ENCODE measurements at places on chromosomes 4 and X.

DNA sequence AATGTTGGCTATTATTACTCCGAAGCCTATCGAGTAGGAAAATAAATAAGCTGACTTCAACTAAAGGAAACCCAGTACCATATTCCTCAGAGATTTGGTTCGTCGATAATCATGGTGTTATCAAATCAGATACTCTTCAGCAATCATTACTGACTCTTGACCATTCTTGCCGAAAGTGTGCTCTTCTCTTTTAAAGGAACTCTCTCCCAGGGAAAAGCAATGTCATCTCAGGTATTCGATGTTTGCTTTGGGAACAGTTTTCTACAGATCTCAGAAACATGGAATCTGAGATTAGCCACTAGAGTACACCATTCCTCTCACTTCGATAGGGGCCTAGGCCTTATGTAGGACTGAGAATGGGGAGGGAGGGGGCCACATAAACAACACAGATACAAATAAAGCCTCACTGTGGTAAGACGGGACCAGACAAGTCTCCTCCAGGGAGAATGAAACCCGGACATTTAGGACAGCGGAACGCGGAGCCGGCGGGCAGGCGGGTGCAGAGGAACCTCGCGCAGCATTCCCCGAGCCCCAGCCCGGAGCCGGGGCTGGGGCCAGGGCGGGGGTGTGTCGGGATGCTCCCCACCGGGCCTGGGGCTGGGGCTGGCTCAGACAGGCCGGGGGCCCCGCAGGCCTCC, 581 bp downstream of the DNAJB14 start:
- peak; percentile 68 for DNase-seq

GRCh38 chrX:21004835-21005234, 369.4 kb upstream of the CNKSR2 start:
- DNase-seq: no peak

DNA sequence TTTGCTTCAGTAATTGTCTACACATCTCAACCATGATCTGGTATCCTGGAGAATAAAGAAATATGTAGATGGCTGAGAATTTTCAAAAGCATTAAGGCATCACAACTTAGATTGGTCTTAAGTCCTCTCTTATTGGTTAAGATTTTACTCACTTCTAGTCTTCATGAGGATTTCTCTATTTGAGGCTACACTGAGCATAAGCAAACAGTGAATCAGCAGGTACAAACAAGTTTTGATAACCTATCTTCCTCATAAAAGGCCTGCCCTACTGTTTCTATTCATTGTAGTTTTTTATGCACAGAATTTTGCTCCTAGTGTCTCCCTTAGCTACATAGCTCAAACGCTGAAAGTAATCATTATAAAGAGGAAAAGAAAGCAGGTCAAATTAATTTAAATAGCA, 460.7 kb upstream of the RPS6KA3 start:
- DNase-seq: no peak

DNA sequence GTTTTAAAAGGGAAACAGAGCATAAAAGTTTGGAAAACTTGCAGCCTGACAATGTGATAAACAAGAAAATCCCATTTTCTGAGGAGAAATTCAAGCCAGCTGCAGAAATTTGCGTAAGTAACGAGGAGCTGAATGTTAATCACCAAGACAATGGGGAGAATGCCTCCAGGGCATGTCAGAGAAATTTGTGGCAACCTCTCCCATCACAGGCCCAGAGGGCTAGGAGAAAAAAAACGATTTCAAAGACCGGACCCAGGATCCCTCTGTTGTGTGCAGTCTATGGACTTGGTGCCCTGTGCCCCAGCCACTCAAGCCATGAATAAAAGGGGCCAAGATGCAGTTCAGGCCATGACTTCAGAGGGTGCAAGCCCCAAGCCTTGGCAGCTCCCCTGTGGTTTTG, 355.4 kb upstream of the NDST3 start:
- DNase-seq: no peak

- no peak for DNase-seq
Observed at GRCh38 chr4:94947681-94948108, 189.9 kb downstream of the BMPR1B start.

DNA sequence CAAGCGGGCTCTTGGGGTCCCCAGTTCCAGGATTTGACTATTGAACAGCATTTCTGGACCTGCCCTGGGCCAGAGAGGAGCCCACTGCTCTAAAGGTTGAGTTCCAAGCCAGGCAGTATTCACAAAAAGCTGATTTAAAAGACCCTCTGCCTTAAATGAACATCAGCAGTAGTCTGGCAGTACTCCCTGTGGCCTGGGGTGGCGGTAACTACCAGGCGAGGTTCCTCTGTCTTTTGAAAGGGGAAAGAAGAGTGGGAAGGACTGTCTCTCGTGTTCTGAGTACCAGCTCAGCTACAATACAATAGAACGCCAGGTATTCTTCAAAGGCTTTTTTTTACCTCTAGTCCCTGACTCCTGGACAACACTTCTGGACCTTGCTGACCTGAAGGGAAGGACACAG, 456.4 kb upstream of the TEX13C start:
- DNase-seq: no peak

DNA sequence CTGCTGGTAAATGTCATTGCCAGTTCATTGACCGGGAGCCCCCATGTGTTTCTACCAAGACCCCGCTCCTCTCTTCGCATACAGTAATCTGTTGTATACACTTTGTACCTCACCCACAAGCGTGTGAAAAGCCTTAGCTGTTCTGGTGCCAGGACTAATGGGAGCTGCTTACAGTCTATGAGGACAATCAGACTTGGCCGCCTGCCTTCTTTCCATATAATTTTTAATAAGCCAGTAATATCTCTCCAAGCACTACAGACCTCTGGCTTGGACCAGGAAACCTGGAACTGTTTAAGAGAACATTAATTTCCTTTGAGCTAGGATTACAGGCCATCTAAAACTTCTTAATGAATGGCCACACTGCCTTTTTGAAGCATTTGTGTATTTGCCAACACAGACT, 149.7 kb upstream of the MSX1 start:
- DNase-seq: no peak

DNA sequence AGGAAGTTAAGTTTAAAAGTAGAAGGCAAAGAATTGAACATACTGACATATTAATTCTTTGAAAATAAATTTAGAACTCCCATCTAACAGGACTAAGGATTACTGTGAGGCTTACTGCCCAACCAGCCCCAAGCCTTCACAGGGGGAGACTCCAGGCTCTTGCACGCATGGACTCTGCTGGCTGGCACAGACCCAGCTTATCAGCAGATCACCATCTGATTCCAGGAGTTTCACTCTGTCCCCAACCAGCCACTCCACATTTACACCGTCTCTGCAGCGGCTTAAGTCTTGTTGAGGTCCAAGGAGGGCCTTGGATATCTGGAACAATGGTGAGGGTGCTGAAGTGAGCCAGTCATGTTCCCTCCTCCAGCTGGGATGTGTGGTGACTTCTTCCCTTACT, 16.4 kb upstream of the OTUD4 start:
- DNase-seq: no peak

- DNase-seq: no peak
Observed at GRCh38 chr4:158428242-158428641, 93.4 kb upstream of the RXFP1 start.

GRCh38 chr4:30763321-30763727, 43.2 kb downstream of the PCDH7 start:
- no peak for DNase-seq

DNA sequence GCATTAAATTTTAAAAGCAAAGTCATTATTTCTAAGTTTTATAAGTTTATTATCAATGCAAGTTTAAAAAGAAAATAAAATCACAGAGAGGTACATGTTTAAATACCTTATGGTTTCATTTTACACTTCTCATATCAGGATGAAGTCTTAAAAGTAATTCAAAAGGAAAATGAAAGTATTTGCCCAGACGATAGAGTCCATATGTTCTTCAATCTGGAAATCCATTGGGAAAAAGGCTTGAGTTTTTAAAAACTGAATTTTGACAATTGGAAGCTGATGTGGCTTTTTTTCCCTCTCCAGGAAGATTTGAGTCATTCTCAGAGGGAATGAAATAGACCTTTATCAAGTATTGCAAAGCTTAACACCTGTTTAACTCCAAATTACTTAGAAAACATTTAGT, 37.1 kb downstream of the MAB21L2 start:
- no peak for DNase-seq

- peak; percentile 14 for DNase-seq
Observed at GRCh38 chr4:98784947-98785706, 126.7 kb upstream of the TSPAN5 start.

GRCh38 chr4:139738846-139739613, 73.4 kb downstream of the MGST2 start:
- no peak for DNase-seq

DNA sequence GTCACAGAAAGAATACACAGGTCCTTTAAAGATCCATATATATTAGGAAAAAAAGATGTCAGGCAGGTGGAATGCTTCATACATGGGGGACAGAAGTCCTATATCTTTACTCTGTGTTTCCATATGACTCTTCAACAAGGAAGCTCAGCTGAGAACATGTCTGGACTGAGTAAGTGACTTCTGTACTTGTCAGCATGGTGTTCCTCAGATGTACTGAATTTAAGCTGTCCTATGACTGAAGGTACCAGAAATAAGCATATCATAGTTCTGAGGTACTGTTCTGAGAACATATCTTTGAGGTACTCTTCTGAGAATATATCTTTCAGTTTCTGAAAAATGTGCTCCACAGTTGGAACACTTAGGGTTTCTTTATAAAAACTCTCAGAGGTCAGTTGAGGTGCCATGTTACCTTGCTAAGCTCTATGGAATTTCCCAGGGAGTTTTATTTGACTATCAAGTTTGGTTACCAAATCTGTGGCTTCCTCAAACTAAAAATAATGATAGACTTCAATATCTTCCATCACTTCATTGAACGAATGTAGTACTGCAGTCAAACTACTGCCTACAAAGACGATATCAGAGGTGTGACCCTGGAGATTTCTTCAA, 597.2 kb upstream of the GNPDA2 start:
- DNase-seq: no peak

- DNase-seq: no peak
Observed at GRCh38 chr4:10092481-10093270, 23.9 kb downstream of the WDR1 start.

DNA sequence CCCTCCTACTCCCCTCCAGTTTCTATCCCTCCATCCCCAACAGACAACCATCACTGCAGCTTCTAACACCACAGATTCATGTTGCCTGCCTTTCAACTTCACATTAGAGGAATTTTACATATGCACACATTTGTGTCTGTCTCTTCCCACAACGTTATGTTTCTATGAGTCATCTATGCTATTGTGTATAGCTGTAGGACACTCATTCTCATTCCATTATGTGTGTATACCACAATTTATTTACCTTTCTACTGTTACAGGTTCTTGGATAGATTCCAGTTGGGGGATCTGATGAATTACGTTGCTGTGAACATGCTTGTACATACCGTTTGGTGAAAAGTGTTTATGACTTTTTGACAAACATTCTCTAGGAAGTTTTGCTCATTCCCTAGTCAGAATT, 58.8 kb upstream of the TRPC3 start:
- no peak for DNase-seq

DNA sequence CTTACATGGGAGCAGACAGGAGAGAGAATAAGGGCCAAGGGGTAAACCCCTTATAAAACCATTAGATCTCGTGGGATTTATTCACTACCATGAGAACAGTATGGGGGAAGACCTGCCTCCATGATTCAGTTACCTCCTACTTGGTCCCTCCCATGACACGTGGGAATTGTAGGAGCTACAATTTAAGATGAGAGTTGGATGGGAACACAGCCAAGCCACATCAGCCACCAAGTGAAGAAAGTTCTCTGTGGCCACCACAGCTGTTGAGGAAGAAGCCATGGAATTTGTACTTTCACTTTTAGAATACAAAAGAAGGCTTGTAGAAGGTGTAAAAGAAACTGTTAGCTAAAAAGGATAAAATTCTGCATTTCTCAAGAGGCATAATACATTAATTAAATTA, 67.0 kb upstream of the CXorf51A start:
- DNase-seq: no peak

GRCh38 chrX:78710171-78710570, 37.3 kb upstream of the LPAR4 start:
- no peak for DNase-seq

DNA sequence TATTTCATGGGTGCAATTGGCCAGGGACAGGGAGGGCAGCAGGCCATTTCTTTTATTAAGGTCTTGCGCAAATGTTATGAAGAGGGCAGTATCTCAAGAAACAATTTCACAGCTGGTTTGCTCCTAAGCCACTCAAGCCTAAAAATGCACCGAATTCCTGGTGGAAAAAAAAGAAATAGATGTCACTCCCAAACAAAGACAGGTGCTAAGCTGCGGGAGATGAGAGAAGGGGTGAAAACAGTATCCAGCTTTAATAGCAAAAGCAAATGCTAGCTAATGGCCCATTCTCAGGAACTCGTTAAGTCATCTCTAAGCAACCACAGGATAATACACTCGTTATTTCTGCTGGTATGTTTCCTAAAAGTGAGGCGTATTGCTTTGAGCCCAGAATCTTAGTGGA, 116.4 kb downstream of the ARX start:
- no peak for DNase-seq

- DNase-seq: no peak
Observed at GRCh38 chr4:161252520-161253141, 911.2 kb downstream of the FSTL5 start.

Measured in right kidney (tissue), 9 donors.